ENCODE measurements at places on chromosomes 11 and 22.

- no peak for DNase-seq
Measured at GRCh38 chr11:11748706-11749365, 92.9 kb upstream of the USP47 start.

DNA sequence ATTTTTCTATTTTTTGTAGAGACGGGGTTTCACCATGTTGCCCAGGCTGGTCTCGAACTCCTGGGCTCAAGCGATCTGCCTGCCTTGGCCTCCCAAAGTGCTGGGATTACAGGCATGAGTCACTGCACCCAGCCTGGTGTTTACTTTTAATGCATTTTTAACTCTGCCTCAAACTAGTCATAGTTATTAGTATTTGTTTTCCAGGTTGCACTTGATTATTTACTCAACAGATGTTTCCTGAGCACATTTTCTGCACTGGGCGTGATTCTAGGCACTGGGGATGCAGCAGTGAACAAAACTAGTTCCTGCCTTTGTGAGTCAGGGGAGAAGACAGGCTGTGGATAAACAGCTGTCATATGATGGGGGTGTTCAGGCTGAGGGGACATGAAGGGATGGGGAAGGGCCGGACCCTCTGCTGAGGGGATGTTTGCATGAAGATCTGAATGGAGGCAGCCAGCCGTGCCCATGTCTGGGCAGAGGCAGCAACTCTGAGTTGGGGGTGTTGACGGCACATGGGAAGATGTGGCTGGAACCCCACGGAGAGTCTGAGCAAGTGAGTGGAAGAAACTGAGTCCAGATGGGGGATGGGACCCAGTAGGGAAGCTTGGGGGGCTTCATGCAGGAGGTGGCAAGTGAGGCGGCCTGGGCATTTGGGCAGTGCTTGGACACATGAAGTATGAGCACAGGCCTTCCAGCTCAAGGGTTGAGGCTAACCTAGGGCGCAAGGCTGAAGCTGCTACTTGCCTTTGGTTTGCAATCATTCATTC, 34.4 kb downstream of the MPPED1 start:
- no peak for DNase-seq

GRCh38 chr22:41621911-41622179, 750 bp downstream of the XRCC6 start:
- no peak for DNase-seq

GRCh38 chr11:61103851-61104423, 1.6 kb downstream of the CD5 start:
- no peak for DNase-seq

DNA sequence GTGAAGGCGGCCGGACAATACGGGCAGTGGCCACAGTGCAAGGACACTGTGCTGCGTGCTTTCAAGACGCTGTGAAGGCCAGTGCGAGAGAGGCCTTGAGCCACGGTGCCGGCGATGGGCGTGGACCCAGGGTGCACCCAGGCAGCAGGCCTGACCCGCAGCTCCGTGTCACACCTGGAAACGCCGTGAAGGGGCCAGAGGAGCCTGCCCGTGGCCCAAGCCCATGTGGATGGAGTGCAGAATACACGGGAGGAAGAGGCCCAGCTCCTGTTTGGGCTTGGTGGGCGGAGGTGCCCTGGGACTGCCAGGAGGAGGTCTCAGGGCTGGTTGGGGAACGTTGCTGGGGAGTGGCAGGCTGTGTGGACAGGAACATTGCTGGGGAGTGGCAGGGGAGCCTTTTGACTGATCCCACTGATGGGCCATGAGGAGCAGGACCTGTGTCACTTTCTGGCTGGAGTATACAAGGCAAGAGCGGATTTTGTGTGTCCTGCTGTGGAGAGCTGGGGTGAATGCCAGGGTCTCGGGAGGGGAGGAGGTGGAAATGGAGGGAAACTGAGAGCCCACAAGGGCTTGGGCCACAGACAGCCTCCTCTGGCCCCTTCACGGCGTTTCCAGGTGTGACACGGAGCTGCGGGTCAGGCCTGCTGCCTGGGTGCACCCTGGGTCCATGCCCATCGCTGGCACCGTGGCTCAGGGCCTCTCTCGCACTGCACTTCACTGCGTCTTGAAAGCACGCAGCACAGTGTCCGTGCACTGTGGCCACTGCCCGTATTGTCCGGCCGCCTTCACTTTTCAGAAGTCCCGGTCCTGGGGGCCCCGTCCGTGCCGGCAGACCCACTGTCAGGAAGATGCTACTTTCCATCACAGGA, 925.4 kb downstream of the BRD1 start:
- peak; percentile 37 for DNase-seq

DNA sequence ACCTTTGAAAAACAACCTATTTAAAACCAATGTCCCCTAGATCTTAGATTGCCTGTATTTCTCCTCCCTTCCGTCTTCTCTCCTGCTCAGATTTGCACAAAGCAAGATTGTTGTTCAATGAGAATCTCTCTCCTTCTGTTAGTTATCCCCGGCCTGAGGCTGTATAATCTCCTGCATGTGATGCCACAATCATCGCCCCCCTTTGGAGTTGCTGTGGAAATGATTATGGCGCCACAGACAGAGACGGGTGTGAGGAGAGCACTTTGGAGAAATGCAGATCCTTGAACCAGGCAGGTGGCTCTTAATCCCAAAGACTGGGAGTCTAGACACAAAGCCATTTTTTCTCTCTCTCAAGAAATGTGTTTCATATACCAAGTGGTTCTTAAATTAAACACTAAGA, 941.3 kb downstream of the OPCML start:
- DNase-seq = no peak

GRCh38 chr11:130126516-130126915, 33.1 kb upstream of the ST14 start:
- DNase-seq = no peak

DNA sequence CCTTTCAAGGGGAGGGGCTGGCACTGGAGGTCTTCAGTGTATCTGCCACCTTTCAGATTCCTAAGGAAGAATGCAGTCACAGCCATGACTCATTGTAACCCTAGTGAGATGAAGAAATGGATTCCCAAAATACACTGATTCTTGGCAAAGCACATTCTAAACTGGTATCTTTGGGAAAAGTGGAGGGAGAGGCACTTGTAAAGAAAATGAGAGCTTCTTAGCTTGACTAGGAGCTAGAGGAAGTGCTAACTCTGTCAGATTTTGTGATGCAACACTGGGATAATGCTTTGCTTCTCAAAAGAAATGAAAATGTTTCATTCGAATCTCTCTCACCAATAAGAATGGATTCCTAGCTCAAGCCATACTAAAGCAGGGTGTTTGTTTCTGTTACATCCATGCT, 14.3 kb downstream of the NRIP3 start:
- no peak for DNase-seq

DNA sequence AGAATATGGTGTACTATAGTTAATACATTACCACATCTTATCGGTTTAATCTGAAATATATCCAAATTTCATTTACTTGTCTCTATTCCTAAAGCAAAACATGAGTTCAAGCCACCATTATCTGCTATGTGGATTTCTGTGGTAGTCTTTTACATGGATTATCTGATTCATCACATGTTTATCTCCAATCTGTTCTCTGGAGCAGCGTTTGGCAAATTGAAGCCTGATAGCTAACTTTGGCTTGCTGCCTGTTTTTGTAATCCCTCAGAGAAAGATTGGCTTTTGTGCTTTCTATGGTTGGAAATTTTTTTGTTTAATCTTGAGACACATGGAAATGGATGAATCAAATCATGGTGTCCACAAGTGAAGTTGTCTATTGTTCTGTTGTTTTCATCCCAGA, 274.3 kb downstream of the JRKL start:
- DNase-seq = no peak

DNA sequence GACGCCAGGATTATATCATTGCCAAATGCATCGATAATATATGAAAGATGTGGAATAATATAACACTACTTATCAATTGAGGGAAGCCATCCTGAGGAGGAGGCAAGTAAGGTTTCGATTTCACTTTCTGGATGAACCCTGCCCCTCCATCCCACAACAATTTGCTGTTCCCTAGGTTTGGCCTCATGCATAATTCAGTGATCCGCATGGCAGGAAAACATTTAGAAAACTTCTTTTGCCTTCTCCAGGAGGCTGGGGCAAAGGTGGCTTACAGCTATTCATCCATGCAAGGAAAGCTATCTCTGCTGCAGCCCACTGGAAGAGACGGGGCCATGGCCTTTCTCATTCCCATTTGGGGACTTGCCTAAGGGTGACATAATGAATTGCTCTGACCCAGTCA, 489.4 kb upstream of the CADM1 start:
- DNase-seq = no peak

- DNase-seq = no peak
Measured at GRCh38 chr11:100098560-100098959, 588.5 kb upstream of the ARHGAP42 start.

GRCh38 chr11:63042596-63042995, 27.0 kb upstream of the SLC22A8 start:
- DNase-seq = no peak

- no peak for DNase-seq
Measured at GRCh38 chr11:22539821-22540256, 85.8 kb downstream of the FANCF start.

- DNase-seq = no peak
Measured at GRCh38 chr11:119936426-119936825, 201.5 kb downstream of the TRIM29 start.

GRCh38 chr11:92222701-92223100, 1.9 kb upstream of the FAT3 start:
- DNase-seq = no peak

GRCh38 chr11:33687733-33688479, 12.7 kb downstream of the C11orf91 start:
- DNase-seq = peak; percentile 78

DNA sequence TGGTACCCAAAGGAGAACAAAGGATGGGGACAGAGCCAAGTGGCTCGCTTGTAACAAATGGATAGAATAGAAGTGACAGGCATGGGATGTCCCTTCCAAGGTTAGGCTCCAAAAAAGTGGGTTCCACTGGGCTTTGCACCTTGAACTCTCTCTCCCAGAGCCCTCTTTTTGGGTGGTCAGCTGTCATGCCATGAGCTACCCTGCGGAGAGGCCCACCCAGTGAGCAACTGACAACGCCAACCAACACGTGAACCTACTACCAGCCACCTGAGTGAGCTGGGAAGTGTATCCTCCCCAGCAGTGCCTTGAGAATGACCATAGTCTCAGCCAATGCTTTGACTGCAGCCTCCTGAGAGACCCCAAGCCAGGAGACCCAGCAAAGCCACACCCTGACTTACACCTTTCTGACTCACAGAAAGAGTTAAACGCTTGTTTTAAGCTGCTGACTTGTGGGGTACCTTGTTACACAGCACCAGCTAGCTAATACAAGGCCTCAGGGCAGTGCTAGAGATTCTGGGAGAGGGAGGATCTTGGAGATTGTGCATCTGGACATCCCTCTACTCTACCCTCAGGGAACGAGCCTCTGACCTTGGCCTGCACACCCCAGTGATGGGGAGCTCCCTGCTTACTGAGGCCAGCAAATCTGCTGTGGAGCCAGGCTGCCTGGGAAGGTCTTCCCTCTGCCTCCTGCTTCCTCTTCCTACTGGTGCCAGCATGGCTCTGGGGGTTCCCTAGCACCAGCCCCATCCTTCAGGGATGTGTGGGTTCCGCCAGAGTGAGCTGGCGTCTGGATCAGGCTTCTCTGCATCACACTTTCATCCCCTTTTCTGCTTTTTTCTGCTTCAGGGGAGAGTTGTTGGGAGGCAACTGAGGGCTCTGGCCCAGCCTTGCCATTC, 29.1 kb upstream of the RFPL3 start:
- DNase-seq = peak; percentile 41

DNA sequence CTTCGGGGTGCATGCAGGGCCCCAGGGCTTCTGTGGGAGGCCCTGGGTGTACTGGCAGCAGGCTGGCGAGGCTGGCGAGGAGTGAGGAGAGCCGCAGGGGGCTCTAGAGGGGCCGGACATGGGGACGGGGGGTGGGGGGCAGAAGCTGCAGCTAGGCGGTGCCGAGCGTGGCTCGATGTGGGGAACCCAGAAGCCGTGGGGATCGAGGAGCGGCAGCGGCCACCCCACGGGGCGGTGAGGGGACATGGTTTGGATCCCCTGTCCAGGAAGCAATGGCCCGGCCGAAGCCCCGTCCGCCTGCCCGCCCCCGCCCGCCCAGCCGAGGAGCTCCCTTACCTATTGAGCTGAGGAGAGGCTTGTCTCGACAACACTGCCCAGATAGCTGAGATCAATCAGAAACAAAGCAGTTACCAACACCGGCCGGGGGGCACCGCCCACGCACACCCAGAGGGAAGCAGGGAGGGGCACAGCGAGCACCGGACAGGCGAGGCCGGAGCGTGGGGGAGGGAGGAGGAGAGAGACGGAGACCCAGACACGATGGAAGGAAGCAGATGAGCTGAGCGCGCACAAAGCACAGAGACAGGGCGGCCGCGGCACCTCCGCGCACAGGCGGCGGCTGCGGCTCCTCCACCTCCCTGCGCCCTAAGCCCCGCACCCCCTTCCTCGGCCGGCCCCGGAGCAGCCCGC, 38.7 kb downstream of the IGSF9B start:
- peak; percentile 80 for DNase-seq

DNA sequence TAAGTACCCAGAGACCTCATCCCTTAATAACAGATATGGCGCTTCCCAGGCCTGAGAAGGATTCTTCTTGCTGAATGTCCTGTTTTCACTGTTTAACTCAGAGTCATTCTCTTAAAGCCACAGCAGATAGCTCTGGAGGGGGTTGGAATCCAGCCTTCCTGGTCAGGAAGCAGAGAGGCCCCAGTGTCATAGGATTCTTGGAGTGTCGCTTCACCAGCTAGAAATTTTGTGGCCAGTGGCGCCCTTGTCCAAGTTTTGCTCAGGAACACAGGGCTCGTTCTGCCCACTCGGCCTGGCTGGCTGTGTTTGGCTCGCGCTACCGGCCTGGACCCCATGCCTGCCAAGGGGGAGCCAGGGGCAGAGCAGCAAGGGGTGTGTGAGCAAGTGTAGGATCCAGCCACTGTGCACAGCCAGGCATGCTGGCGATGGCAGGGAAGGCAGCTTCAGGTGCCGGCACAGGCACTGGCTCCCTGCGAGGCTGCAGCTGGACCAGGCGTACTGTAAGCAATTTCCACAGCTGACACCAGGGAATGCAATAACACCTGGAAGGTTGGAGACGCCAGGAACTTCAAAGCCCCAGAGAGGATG, 214.8 kb upstream of the SESN3 start:
- DNase-seq = peak; percentile 63

DNA sequence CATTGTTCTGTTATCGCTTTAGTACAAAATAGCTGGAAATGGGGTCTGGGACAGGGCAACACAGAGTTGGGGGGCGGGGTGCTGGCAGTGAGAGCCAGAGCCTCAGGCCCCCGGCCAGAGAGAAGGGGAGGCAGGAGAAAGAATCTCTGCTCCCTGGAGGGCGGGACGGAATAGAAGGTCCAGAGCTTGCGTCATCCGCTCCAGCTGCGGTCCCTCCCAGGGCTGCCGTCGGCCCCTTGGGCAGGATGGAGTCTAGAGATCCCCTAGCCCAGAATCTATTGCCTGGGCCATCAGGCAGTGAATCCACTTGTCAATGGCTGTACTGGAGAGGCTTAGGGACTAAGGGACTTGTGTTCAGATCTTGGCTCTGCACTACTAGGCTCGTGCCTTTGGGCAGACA, 5.0 kb downstream of the TP53I11 start:
- no peak for DNase-seq

DNA sequence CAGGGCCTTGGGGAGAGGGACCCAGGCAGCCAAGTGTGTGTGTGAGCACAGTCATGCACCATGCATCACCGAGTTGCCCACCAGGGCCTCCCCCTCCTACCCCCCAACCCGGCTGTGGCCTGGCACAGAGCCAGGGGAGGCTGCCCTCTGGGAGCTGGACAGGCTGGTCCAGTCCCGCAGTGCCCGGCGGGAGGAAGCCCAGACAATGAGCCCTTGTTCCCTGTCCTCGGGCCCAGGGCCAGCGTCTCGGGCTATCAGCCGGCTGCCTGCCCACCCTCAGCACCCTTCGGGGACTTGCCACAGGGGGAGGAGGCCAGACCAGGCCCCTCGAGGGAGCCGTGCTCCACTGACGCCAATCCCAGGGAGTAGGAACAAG, 4.5 kb downstream of the LRRC75B start:
- no peak for DNase-seq
